ENCODE measurements at places on chromosomes 5 and 9.
A peak's percentile ranks its signal among the peaks of the same experiment; 100 is the strongest.

GRCh38 chr5:68406767-68407241, 191.2 kb downstream of the PIK3R1 start:
- DNase-seq, result no peak

- DNase-seq, result no peak
These were observed 1.0 kb downstream of the ADAMTS19 start for GRCh38 chr5:129460936-129461710.

DNA sequence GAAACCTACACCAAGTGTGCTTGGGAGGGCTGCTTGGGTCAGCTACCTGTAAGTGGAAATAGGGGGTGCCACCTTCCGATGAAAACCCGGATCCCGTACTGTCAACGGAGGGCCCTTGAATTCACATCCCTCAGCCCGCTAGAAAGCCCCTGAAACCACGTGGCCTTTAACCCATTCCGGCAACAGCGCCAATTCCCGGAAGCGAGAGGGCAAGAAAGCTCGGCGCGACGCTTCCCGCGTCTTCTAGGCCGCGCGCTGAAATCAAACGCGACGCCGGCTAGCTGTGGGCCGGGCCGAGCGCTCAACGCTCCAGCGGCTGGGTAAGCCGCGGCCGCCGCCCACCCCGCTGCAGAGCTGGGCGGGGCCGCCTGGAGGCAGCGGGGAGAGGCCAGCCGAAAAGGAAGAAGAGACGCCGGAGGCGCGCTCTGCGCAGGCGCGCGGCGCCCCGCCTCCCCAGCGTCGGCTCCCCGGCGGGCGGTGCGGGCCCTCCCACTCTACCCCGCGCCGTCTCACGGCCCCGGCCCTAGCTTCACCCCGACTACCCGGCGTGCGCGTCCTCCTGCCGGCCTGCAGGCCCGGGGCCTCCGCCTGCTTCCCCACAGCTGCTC, at the start of gene KIF2A:
Gene KIF2A (plus strand): TSS at position 492 of the 608 bp plus-strand sequence. CDS start 267 bp downstream, outside the sequence.
- peak; percentile 89 for DNase-seq

- DNase-seq, result no peak
These were observed 149.7 kb downstream of the SEMA6A start for GRCh38 chr5:116424951-116425350.

DNA sequence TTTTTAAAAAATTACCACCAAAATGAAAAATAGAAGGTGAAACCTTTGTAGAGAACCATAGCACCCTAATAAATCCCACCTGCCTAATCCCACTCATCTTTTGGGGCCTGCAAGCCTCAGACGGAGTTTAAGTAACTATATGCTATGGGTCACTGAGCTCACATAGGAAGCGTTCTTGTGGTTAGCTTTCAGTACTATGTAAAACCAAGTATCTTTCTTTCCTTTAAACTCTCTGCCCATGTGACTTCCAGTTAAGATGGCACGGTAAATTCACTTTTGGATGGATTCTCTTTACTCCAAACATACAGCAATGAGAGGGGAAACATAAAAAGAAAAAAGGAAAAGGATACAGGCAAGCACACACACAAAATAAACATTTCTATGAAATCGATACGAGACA, 50.9 kb downstream of the FANCC start:
- DNase-seq, result no peak
